ENCODE measurements at places on chromosomes 5 and 9.
A peak's percentile ranks its signal among the peaks of the same experiment; 100 is the strongest.

DNA sequence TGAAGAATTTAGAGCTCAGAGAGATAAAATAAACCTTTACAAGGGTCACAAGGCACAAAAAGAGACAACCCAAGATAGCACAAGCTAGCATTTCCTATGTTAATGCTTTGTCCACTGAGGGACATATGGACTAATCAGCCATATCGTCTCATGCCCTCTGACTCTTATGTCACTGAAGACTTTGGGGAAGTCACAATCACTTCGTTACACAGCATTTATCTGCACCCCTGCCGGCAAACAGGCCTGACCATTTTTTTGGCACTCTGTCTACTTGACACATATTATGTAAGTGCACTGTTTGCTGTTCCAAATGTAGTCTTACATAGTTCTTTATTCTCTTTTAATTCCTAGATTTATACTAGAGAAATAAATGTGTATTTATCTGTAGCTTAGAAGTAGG is 13.9 kb upstream of the BNC2 start:
- DNase-seq: no peak

- DNase-seq: no peak
Observed at GRCh38 chr5:109411627-109412026, 1.9 kb upstream of the PJA2 start.

GRCh38 chr5:122996091-122996490 is 40.4 kb downstream of the PPIC start:
- no peak for DNase-seq

GRCh38 chr5:148224117-148224742 is 14.1 kb upstream of the MARCOL start:
- DNase-seq: no peak

GRCh38 chr9:93122721-93123221 is 11.3 kb downstream of the NINJ1 start:
- DNase-seq: peak; percentile 15

DNA sequence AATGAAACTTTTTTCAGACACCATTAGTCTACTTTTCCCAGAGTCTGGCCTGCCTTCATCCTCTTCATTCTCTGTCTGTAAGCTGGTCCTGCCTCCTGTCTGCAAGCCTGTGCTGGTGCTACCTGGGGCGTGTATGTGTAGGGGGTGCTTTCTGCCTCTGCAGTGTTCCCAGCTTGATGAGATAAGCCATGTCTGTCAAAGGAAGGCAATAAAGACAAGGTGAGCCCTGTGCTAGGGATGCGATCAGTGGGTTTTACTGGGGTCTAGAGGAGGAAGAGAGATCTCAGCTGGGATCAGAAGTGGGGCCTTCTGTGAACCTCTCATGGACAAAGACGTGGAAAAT is 78.0 kb upstream of the TGFBR1 start:
- no peak for DNase-seq

DNA sequence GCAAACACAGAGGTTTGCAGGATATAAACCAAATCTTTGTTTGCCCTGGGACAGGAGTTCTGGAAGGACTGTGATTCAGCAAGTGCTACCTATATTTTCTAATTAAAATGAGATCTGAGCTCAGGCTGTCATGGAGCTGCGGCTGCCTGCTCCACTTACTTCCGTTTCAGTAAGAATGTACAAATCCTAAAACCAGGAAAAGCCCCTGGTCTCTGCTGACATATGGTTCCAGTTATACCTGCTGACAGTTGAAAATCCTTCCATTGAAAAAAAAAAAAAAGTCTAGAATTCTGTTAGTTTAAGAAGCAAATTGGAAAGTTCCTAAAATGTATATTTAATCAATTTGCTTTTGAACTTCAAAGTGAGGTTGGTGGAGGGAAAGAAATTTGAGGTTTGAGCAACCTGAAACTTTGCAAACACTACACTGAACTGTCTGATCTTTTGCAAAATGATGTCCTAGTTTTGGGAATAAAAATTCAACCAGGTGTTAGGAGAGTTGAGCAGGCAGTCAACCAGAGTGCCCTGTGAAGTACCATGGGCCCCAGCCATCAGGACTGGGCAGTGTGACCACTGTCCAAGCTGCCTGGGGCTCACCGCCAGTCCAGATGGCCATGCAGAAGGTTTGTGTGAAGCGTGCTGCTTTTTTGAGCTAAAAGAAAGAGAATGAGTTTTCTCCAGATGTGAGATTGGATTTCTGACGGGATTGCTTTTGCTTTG is 50.6 kb downstream of the SHB start:
- no peak for DNase-seq

- no peak for DNase-seq
Observed at GRCh38 chr9:3215658-3216057, 310.1 kb downstream of the RFX3 start.

- no peak for DNase-seq
Observed at GRCh38 chr9:135929656-135930445, 22.5 kb upstream of the CAMSAP1 start.

DNA sequence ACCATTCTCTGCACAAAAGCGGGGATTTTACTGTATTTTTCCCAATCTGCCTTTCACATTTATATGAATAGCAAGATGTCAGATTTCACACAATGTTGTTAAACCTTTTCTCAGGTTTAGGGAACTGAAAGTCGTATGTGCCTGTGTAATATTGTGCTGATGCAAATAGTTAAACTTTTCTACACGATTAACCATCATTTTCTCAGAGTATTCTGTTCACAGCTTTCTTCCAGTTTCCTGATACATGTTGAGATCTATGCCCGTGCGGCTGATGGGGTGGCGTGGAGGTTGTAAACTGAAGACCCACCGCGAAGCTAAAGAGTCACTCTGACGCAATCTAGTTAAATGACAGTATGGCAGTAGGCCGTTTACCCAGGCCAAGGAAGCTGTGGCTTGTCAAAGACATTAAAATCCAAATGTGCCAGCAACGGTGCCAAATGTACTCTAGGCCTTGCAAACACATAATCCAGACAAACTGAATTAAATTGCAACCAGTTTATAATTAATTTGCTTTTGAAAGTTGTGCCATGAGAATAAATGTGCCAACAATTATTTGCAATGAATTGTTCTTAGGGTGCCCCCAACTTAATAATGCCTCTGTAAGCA is 145.7 kb downstream of the EBF1 start:
- DNase-seq: no peak

DNA sequence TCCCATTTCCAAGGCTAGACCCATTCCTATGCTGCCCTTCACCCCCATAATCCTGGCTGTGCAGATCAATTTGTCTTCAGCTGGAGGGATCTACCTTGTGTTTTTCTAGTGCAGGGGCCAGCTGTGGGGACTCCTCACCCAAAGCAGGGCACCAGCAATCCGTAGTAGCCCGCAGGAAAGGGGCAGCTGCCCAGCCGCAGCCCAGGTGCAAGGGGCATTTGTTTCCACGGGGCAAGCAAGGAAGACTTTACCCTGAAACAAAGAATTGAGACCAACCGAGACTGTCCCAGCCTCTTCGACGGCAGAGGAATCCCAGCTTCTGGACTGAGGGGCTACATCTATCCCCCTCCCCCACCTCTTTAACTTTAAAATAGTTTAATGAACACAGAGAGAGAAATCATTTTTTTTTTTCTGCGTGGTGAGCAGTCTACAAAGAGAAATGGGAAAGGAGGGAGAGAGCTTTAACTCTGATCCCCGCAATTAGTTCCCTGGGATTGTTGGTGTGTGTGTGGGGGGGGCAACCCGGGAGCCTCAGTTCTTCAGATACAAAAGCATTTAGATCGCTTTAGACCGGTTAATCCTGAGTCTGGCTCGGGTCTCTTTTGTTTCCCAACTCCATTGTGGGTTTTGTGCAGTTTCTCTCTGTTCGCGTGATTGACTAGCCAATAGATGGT is 10.6 kb upstream of the LHX2 start:
- DNase-seq: no peak

DNA sequence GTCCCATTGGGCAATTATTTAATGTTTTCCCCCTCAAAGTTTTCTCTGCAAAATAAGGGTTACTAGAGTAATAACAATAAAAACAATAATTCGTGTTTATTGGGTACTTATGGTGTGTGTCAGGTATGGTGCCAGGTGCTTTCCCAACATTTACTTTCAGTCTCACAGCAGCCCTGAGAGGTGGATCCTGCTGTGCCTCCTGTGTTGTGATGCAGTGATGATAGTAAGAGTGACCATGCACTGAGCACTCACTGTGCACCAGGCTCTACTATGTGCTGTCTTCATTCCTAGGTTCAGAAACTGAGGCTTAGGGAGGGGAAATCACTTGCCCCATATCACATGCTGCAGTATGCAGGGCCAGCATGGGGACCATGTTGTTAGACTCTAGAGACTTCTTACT is 15.5 kb downstream of the OTULINL start:
- DNase-seq: no peak

DNA sequence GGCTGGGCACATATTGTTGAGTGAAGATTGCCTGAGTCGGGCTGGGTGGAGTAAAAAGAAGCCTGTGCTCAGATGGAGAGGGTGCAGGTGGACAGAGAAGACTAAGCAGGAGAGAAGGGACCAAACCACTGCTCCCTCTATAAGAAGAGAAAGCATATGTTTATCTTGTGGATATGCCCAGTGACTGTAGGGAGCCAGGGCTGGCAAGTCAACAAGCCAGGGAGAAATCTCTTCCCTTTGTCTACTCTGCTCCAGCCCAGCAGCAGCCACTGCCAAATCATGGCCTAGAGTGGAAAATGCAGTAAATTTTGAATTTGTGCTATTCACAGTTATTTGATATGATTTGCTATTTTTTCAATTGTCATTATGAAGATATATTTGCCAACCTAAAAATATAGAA is 33.2 kb upstream of the TRIM36 start:
- DNase-seq: no peak

DNA sequence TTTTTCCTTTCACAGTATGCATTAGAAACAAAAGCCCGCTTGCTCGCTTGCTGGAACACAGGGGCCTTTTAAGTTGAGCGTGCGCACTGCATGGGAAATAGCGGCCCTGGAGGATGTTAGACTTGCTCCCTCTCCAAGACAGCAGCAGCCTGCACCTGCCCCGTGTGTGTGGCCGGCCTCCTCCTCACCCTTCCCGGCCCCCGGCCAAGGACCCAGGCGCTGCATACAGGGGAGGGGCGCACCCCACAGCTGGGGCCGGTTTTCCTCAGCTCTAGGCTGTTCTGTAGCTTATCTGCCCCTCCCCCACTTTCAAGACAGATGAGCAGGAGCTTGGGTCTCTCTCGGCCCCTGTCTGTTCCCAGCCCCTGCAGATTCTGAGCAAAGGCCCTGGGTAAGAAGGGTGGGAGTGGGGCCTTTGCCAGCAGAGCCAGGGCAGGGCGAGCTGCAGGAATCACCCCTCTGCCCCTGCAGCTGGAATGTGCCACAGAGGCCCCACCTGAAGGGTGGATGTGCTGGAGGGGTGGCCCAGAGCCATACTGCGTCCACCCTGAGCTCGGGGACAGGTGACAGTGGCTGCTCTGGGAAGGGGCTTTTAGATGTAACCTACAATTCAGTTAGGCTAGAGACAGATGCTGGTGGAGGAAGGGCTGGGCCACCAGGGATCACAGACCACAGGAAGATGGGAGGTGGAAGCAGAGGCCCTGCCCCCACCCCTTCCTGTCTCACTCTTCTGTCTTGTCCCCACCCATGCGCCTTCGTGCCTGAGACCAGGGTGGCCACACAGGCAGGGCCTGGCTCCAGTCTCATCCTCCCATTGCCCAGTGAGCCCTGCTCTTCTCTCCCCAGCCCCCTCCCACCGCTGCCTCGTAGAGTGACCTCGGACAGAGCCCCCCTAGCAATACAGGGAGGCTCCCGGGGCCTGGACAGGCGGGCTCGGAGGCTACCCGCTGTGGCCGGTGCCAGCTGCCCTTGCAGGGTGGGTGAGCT is 132.4 kb downstream of the DAB2IP start:
- DNase-seq: no peak

DNA sequence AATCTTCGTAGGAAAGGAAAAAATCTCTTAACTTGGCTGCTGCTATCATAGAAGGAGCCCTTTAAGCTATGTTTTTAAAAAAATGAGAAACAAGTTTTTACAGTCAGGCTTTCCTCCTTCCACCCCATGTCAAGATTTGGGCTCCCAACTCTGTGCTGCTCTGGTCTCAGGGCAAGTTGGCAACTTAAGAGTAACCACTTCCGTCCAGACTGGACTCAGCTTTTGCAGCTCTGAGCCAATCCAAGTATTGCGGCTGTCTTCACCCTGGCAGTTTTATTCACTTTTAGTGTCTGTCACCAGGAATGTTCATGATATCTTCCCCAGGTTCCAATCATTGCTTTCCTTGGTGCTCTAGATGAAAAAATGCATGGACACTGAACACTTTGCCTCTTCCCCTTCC is 115.9 kb upstream of the GAS1 start:
- DNase-seq: no peak

DNA sequence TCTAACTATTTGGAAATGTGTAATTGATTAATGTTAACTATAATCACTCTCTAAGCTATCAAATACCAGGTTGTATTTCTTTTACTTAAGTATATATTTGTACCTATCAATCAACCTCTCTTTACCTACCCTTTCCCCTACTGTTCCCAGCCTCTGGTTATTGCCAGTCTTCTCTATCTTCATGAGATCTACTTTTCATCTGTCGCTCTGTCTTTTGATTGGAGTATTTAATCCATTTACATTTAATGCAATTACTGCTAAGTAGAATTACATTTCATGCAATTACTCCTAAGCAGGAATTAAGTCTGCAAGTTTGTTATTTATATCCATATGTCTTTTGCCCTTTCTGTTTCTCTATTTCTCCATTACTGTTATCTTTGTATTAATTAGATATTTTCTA is 148.1 kb downstream of the MAT2B start:
- no peak for DNase-seq

DNA sequence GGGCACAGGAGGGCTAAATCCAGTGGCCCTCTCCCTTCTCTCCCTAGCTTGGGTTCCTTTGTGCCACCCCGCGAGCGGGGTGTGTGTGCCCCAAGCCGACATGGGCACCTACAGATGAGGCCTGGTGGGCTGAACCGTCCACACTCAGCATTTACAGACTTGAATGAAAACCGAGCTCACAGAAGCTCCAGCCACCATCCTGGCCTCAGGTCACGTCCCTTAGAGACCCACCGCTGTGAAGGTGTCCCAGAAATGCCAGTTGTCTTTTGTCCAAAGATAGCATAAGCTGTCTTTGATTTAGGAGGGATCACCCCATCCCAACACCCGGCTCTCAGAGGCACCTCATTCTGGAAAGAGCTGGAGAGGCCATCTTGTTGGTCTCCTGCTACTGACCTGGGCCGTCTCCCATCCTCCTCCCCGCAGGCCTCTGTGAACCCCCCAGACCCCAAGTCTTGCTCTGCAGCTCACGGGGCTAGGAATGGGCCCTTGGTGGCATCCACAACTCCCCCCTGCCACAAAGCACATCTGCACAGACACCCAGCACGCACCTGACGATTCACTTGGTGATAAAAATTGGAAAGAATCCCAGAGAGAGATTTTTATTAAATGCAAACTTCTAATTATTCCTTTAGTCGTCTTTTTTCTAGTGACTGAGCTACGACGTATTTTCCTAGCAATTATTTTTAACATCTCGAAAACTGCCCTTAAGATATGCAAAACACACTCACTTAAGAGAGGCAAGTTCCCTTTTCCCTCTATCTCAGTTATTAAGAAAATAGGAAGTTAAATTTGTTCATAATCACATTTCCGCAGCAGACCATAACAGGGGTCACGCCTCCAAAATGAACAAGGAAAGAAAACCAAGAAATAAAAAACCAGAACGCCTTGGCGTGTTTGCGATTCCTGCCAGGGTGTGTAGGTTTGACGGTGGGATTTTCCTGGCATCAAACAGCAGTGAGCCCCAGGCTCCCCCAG is 80.5 kb upstream of the LMX1B start:
- no peak for DNase-seq
